ENCODE measurements at places on chromosomes 2 and 18. TPM values are rescaled to one million over a fixed set of nuclear protein-coding genes. Genes with fewer than 3 reads are reported as not detected.

Gene INHA
- not detected for total RNA-seq

Gene DNAJC27
- total RNA-seq: 9.8 TPM

Gene WDR43
- total RNA-seq: 75.0 TPM

Gene EFHD1
- 1.0 TPM for total RNA-seq

Gene SP5
- 1.4 TPM for total RNA-seq

- DNase-seq: no peak
Measured at GRCh38 chr2:227038550-227039189, 125.3 kb downstream of the COL4A4 start.

DNA sequence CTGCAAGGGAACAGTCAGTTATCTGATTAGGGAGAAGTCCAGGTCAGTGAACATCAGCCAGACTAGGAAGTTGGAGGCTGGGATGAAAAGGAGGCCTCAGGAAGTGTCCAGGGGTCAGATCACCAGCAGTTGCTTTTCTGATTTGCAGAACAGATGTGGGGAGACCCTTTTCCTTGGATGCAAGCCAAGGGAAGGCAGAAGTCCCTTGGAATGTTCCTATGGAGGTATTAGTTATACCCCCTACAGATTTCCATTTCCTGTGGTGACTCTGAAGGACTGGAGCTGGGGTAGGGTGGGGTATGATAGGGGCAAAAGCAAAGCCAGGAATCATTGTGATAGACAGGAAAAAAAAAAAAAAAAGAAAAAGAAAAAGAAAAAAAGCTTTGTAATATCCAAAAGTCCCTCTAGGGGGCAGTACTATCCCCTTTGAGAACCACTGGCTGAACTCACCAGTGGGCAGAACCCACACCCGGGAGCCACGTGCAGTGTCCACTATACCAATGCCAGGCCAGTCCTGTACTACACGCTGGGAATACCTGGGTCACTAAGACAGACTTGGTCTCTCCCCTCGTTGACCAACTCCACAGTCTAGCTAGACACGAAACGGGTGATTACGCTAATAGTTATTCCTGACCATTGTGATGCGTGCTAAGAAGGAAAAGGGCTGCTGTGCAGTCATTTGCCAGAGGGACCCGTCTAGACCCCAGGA, 7.4 kb downstream of the DYSF start:
- DNase-seq: no peak

- peak; percentile 23 for DNase-seq
Measured at GRCh38 chr18:59881728-59882656, 17.8 kb upstream of the PMAIP1 start.

- no peak for DNase-seq
Measured at GRCh38 chr18:41814651-41815050, 140.4 kb upstream of the PIK3C3 start.

- DNase-seq: no peak
Measured at GRCh38 chr2:142944721-142945120, 67.3 kb downstream of the KYNU start.

DNA sequence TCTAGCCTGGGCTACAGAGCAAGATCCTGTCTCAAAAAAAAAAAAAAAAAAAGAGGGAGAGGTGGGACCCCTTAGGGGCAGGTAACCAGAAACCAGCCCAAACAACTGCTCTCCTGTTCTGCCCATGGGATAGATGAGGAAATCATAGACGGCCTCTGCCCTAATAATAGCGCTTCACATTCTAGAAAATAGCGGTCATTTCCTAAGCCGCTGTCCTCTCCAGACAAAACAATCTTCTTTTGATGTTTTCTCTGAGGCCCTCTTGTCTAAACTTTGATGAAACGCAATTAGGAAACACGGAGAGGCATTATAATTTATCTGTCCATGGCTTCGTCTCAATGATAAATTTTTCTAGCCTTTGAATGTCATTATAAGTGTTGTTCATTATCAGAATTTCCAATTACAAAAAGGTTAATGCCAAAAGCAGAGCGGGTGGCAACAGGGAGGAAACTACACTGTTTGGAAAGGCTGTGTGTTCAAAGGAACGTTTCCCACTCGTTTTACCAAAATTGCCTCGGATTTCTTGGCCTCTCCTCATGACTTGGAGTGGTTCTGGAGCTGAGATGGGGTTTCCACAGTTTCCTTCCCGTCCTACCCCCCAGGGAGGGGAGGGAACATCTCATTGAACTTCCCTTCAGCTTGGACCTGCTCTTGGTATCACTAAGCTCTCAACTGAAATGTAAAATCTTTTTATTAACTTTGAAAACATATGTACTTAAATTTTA, 151.6 kb upstream of the ZNF236 start:
- DNase-seq: no peak

- DNase-seq: no peak
Measured at GRCh38 chr2:27073782-27074181, 2.3 kb upstream of the OST4 start.

- DNase-seq: no peak
Measured at GRCh38 chr2:217199255-217199630, 339.4 kb upstream of the TNP1 start.

DNA sequence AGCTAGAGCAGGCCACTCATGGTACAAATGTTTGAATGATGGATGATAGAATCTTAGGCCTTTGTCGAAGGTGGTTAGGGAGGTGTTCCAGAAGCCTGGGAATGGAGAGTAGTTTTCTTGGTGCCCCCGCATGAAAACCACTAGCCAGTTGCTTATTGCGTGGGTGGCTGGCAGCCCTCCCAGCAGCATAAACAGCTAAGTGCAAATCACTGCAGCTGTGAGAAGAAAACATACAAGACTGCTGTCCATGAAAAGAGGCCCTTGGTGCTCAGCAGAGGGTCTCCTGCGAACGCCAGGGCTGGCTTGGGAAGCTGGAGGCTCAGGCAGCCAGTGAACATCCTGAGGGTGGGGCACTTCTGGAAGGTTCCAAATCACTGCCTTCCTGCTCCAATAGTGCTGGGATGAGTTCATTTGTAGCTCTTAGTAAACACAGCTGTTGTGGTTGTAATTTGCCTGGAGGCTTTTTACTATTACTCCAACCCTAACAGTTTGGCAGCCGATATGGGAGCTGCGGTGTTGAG, 118.8 kb downstream of the MGAT5 start:
- no peak for DNase-seq

- no peak for DNase-seq
Measured at GRCh38 chr2:152648336-152648735, 68.9 kb downstream of the PRPF40A start.

GRCh38 chr18:13191779-13192178, 26.8 kb upstream of the LDLRAD4 start:
- no peak for DNase-seq

DNA sequence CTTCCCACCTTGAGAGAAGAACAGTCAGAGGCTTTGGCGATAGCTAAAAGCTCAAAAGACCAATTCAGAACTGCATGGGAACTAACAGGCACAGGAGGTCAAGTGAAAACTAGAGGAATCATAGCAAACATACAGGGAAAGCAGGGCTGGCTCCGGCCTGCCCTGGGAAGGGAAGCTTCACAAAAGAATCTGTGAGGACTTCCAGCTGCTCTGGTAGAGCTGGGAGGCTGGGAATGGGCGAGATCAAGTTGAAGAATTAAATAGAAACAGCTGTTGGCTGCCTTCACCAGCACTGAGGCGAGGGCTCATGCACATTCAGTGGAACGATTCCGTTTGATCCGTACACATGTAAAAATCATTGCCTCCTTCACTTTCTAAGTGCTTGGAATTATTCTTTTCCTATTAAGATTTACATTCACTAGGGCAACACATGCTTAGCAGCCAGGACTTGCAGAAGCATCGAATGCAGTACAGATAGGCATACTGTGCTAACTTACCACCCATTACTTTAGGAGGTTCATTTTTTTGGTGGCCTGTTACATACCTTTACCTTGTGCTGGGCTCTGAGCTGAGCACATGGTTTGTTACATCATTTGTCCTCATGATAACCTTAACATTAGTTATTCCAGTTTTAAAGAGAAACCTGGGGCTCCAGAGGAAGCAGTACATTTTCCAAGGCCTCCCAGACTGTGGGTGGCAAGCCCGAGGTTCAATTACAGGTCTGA, 125.4 kb upstream of the RNF152 start:
- no peak for DNase-seq

DNA sequence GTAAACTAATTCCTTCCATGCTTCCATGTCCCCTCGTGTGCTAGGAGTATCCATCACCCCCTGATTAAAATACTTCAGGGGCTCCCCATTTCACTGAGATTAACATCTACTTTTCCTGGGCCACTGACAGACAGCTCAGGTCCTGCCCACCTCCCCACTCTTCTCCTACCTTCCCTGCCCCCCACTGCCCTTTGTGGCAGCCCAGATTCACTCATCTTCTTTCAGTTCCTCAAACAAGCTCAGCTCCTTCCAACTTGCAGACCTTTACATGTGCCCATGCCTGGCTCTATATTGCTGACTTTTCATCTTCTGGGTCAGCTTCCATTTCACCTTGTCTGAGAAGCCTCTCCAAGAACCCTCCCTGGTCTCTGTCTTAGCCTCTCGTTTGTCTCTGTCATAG, 12.0 kb downstream of the RUFY4 start:
- DNase-seq: no peak

DNA sequence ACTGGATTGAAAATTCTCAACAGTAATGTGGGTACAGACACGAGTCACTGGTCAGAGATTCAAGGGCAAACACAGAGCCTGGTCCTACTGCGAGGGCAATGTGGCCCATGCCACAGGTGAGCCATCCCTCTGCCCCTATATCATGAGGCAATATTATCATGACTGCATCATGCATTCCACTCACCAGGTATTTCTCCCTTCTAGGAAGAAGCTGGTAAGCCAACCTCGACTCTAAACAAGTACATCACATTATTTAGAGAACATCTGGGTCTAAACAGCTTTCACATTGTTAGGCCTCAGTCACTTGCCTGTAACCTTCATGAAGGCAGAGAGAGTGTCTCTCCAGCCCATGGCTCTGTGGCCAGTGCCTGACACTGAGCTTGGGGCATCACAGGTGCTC, 14.6 kb upstream of the RPL31 start:
- DNase-seq: no peak

- DNase-seq: no peak
Measured at GRCh38 chr2:204143216-204144014, 206.9 kb downstream of the ICOS start.

GRCh38 chr2:197704434-197705120, 592 bp upstream of the MARS2 start:
- no peak for DNase-seq

DNA sequence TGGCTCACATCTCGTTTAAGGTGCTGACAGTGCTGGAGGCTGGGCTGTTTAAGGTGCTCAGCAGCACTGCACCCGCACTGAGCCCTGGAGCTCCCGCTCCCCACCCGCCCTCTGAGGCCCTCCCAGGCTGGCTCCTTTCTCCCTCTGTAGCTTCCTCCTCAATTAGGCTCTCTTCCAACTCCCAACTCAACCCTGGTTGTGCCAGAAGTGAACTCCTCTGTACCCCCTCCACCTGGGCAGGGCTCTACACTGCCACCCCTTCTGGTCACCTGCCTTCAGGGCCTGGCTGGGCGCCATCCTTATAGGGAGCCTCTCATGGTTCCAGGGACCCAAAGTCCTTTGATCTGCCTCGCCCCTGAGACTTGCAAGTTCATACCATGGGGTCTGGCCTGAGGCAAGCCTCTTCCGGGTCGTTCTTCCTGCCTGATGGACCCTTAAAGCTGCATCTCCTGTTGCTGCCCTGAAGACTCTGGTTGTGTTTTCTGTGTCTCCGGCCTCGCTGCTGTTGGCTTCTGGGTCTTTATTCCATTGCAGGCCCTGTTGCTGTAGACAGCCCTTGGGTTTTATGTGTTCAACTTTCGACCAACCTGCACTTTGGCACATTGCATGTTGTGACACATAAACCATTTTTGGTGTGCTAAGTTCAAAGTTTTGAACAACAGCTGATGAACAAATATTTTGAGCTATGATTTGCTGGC, 199.6 kb downstream of the LDLRAD4 start:
- DNase-seq: no peak

DNA sequence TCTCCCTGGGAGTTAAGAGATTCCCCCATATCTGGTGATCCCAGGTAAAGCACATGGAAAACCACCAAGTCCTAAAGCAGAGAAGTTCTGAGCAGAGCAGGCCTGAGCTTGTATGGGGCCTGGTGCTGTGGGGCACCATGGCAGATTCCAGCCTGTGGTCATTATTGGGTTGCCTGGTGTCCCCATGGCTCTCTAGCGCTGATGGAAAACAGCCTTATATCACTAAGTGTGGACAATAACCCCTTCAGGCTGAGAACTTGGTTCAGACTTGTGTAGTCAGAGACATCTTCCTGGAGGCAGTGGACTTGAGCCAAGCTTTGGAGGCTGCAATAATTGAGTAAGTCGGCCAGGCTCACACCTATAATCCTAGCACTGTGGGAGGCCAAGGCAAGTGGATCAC, 96.8 kb downstream of the MCFD2 start:
- DNase-seq: no peak

DNA sequence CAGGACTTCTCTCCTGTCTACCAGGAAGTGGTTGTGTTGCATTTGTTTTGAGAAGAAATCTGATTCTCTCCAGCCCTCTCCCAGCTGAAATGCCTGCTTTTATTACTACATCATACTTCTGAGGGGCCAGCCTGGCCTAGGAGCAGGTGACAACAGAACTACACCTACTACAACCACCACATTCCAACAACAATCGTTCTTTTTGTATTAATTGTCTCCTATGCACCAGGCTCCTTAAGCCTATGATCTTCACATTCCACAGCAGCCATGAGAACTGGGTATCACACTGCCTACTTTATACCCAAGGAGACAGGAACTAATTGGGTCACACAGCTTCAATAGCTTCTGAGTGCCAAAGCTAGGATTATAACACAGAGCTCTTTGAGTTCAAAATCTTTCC, 167.7 kb downstream of the TDRD15 start:
- DNase-seq: no peak

GRCh38 chr2:11697103-11697871, 27.3 kb upstream of the NTSR2 start:
- DNase-seq: no peak

DNA sequence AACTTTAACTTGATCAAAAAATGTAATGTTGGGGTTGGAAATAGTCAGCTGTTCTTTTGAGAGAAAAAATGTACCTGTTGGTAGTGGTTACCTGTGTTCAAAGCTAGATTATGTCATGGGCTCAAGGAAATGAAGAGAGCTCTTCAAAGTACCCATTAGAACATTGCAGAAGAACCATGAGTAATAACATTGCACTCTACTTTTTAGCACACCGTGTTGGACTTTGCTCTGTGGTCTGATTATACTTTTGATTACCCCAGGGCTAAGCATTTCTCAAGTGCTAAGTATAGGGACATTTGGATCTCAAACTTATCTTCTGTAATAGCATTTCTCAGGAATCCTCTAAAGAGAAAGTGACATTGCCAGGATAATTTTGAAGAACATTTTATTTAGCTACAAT, 1122.8 kb upstream of the CELF4 start:
- DNase-seq: no peak

- no peak for DNase-seq
Measured at GRCh38 chr18:15165048-15165447, 417.1 kb downstream of the ANKRD30B start.

GRCh38 chr2:96198921-96199320, 9.7 kb downstream of the STARD7 start:
- DNase-seq: no peak

- DNase-seq: no peak
Measured at GRCh38 chr18:79484661-79485621, 89.2 kb downstream of the NFATC1 start.

Measured in activated T-cell treated with anti-CD3 and anti-CD28 coated beads, Interleukin-2, amount 50 U/mL, for 72 hours (primary cell).